Hematopoietic multipotent progenitor cell treated with erythropoietin and hydrocortisone succinate and interleukin-3 and kit ligand, for 6 days (in vitro differentiated cells): ENCODE measurements at places on chromosomes 6 and 20.

DNA sequence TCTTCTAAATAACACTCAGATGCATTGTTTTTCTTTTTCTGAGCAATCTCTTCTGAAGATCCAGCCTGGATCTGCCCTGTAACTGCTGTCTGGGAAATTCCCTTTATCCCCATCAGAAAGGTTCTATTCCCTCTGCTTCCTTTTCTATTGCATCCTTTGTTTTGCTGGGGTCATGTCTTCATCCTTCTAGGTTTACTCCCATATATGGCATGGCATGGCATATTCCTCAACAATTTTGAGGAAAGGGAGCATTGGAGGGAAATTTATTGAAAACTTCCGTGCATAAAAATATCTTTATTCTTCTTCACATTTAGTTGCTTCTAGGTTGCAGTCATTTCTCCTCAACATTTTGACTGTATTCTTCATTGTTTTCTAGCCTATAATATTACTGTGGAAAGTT lies 47.2 kb downstream of the ADGRF1 start:
- DNase-seq, result no peak

DNA sequence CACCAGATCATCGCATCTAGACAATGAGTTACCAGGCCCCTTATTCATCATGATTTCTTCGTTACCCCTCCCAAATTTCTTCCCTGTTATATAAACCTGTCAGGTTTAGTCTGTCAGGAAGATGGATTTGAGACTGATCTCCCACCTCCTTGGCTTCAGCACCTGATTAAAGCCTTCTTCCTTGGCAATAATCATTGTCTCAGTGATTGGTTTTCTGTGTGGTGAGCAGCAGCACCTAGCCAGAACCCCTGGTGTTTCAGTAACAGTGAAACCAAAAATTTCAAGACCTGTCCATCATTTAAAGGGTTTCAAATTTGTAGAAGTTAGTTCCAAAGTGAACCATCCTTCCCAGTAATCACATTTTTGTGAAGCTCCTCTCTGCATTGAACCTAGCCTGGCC lies 209.8 kb upstream of the GJE1 start:
- DNase-seq, result no peak

DNA sequence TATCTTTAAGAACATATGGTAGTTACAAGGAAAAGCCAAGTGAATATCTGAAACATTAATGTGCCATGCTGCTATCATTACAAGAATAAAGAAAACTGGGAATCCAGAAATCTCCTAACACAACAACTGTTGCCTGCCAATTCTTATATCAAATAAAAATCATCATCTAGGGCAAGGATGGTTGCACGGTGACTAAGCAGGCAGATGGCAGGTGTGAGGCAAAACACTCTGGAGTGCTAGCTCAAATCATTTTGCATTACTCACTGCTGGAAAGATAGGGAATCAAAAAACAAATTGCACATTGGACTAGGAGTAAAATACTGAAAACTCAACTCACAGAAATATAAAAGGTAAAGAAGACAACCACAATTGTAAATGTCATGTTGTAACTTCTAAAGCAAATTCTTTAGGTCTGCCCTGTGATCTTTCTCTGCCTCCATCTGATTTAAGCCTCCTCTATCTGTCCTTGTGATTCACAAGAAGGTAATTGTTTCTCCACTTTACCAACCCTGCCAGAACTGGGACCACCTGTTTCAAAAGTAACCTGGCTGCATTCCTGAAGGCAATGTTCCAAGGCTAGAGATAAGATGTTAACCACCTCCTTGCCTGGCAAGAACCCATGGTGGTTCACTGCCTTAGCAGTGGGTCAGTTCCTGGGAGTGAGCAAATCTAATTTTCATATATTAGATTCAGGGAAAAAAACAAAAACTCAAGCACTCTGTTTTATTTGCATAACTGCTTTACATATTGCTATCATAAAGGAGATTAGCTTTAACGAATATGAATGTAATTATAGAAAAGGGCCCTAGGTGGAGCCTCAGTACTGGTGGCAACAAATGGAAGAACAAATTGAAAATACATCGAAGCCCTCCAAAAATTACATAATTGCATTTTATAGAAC lies 33.1 kb upstream of the LCA5 start:
- peak; percentile 75 for DNase-seq

DNA sequence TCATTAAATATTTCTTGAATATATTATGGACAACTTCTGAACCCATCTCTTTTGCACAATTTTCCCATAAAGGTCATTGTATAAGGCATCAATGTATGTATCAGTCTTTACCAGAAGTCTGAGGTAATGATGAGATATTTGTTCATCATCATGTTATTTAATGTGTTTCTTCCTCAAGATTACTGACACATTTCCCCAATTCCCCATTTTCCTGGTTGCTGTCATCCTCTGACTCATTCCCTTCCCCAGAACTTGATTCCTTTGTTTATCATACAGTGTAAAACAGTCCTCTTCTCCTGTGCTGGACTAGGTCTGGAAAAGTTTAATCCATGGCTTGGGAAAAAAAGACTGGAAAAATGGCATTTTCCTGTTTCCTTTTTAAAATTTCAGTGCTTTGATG lies 107.9 kb upstream of the FLRT3 start:
- no peak for DNase-seq

DNA sequence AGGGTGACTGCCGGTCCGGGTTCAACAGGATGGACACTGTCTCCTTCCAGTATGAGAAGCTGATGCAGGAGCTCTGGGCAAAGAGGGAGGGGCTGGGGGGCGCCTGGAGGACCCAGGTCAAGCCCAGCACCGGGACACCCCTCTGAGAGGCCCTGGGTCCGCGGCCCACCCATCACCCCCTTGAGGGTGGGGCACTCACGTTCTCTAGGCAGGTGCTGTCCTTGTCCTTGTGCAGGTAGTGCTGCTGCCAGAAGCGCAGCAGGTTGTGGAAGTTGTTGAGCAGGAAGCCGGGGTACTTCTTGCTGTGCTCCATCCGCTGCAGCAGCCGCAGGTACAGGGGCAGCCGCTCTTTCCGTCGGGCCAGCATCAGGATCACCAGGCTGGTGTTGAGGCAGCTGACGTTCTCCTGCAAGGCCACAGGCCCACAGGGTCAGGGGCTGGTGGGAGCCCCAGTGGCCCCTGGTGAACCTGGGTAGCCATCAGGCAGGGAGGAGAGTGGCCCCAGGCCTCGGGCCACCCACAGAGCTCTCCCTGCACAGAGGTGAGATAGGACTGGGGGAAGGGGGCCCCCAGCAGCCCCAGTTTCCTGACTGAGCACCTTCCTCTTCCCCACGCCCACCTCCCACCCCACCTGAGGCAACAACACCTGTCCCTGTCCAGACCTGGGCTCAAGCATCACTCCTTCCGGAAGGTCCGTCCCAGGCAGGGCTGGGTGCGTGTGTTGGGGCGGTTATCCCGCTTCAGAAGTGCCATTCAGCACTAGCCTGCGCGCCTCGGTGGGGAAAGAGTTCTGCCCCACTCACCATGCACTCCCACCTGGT lies 47.8 kb downstream of the MYH7B start:
- DNase-seq, result no peak

DNA sequence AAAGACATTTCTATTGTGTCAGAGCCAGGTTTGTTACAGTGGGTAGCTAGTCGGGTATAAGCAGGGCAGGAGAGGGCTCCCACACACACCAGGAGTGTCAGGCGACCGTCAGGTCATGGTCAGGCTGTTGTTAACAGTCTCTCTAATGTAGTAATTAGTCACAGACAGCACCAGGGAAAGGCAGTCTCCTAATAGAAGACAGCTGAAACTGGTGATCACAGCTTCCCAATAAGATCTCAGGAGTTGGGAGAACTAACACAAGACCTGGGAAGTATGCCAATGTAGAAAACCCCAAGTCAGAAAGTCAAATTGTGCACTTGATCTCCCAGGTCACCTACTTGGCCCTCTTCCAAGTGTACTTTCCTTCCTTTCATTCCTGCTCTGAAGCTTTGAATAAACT lies 53.0 kb upstream of the GPR6 start:
- DNase-seq, result no peak

- DNase-seq, result no peak
Observed at GRCh38 chr6:46901882-46902314, 19.8 kb downstream of the ADGRF5 start.

DNA sequence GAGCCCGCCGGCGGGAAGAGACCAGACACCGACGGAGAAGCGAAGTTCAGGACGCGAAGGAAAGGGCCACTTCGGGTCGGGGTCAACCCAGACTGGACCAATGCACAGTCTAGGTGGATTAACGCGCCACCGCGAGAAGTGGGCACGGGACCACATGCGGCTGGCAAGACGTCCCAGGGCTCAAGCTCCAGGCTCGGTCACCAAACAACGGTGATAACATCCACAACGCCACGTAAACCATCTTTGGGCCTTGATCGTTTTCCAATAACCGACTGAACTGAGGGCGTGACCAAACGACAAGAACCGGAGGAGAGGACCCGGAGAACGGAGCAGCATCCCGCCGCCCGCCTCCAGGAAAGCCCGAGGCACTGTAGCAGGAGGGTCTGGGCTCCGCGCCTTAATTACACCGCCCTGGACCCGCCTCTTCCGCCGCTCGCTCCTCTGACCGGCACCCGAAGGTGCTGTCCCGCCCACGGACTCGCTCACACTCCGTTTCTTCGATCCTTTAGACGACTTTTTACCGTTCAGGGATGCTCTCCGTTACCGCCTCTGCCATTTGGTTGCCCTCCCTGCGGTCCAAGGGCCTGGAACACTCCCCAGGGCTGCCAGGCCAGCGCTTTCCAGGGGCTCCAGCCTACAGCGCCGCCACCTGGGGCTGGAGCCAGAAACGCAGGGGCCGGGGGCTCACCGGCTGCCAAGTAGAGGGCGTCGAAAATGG lies 44.1 kb downstream of the DPPA5 start:
- peak; percentile 66 for DNase-seq

GRCh38 chr6:110878751-110879522 lies 4.4 kb downstream of the AMD1 start:
- DNase-seq, result peak; percentile 82

- DNase-seq, result no peak
Observed at GRCh38 chr20:40612247-40612646, 76.8 kb downstream of the MAFB start.

DNA sequence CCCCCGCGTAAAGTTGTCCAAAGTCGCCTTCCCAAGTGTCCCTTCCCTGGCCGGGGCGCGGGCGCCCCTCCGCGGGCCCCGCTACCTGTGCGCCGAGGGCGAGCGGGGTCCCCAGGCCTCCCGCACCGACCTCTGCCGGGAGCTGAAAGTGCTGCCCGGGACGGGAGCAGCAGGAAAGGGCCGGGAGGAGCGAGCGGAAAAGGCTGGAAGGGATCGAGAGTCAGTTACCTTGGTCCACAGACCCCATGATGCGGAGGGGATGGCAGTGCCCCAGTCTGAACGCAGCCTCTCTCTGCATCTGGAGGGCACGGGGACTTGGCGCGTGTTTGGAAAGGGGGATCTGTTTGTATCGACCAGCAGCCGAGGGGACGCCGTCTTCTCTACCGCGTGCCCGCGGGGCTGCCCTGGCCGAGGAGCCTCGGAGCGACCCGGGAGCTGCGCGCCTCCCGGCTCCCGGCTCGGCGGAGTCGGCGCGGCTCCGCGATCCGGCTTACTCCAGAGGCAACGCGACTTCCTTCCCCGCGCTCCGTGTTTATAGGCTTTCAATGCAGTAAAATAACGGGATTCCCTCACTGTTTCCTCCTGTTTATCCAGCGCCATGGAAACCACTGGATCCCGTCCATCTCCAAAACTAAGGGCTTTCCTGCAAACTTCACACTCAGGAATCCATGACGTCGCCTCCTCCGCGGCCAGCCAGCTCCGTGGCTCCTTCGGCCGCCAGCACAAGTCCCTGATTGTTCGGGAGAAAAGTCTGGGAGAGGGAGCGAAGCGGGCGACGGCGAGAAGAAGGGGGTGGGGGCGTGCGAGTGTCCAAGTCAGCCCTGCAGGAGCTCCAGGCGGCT lies 20.0 kb upstream of the NFATC2 start:
- DNase-seq, result no peak

GRCh38 chr6:128657181-128657580 lies 136.8 kb upstream of the PTPRK start:
- DNase-seq, result no peak

GRCh38 chr6:9083108-9083507 lies 647.8 kb upstream of the SLC35B3 start:
- DNase-seq, result no peak

DNA sequence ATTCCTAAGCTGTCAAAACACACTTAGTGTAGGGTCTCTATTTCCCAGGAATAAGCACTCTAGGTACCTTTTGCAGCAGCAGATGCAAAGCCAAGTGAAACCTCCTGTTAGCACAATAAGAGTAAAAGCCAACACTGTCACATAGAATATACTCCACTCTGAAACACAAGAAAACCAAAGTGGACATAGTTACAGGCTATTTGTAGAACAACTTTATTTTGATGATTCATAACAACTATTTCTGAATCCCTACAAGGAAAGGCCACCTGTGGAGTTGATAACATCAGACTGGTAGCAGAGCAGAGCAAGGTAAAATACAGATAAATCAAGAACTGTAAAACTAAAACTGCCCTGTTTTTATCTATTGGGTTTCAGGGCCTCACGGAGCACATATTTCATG lies 59.7 kb downstream of the ALDH5A1 start:
- no peak for DNase-seq

GRCh38 chr6:7439228-7439627 lies 49.6 kb downstream of the RIOK1 start:
- peak; percentile 66 for DNase-seq

GRCh38 chr20:45409521-45410272 lies 1.6 kb downstream of the DBNDD2 start:
- DNase-seq, result no peak

DNA sequence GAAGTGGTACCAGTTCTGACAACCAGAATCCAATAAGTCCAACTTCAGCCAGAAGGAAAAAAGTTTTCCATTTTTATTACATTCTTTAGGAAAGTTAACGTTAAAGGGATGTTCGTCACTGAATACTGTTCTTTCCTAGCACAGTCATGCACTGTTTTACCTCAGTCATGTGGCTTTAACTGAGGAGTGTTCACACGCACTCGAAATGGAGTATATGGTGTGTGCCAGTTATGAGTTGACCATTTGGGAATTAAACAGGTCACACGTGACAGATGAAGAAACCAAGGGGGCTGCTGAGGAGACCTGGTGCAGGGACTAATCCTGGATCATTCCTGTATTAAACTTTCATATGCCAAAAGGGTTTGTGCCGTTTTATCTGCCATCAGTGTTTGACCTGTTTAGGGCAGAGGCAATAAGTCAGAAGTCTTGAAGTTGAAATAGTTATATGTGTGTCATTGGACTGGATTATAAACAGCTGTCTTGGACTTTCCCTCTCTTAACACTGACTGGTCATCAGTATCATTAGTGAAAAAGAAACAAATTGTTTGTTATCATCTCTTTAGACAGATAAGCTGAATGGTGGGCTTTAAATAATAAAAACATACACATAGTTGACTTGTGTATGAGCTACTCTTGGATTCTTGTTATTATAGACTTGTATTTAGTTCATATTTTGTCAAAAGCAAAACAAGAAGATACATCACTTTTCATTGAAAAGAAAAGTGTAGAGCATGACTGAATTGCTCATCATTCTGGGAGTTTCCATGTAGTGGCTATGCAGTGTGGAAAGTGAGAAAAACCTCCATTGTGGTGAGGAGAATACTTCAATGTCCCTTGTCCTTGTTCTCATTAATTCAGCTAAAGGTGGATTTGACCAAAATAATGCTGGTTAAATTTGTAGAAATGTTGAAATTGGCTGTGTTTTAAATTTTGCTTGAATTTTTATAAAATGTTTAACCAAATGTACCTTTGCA lies 123.5 kb upstream of the SAMD5 start:
- no peak for DNase-seq
